Substantia nigra (tissue), 51 donors: ENCODE measurements at places on chromosomes 5 and 9.

GRCh38 chr5:180784497-180785097, 18.0 kb downstream of the MGAT1 start:
- peak; percentile 69 for DNase-seq

GRCh38 chr5:79746642-79747569, 57.3 kb downstream of the CMYA5 start:
- DNase-seq, result no peak

GRCh38 chr5:1133510-1134201, 21.8 kb upstream of the SLC12A7 start:
- no peak for DNase-seq

GRCh38 chr9:38039907-38040682, 28.9 kb downstream of the SHB start:
- no peak for DNase-seq

- no peak for DNase-seq
Observed at GRCh38 chr5:171549274-171549673, 129.8 kb downstream of the FGF18 start.
